Thoracic aorta (tissue), 2 donors: ENCODE measurements at places on chromosomes 3 and 15. TPM values are rescaled to one million over a fixed set of nuclear protein-coding genes. Genes with fewer than 3 reads are reported as not detected.

The FOXL2NB gene
- total RNA-seq, result not detected

The FEZF2 gene
- not detected for total RNA-seq

The IL17RD gene
- total RNA-seq, result 7.9 TPM

The BCL2A1 gene
- total RNA-seq, result not detected

The PLAAT1 gene
- total RNA-seq, result not detected

The ZNF860 gene
- 0.81 TPM for total RNA-seq

The CADM2 gene
- total RNA-seq, result 1.8 TPM

The LXN gene
- total RNA-seq, result 14.9 TPM

The INSYN1 gene
- 15.2 TPM for total RNA-seq

The WNT5A gene
- 5.4 TPM for total RNA-seq

The ASB14 gene
- total RNA-seq, result not detected

The CHRFAM7A gene
- total RNA-seq, result 7.6 TPM

The C3orf70 gene
- total RNA-seq, result 14.2 TPM

The CNTN4 gene
- total RNA-seq, result 116 TPM

The TP53BP1 gene
- 23.2 TPM for total RNA-seq

The CTXN2 gene
- not detected for total RNA-seq

The LAMB2 gene
- total RNA-seq, result 764 TPM
